ENCODE measurements at places on chromosomes 11 and 22. TPM values are rescaled to one million over a fixed set of nuclear protein-coding genes. Genes with fewer than 3 reads are reported as not detected.

AQP11 gene
- total RNA-seq = 2.0 TPM

TBX1 gene
- total RNA-seq = 4.4 TPM

PANX3 gene
- not detected for total RNA-seq

RTN4R gene
- total RNA-seq = 12.4 TPM

OR2AG1 gene
- total RNA-seq = not detected

PSMC3 gene
- total RNA-seq = 193 TPM

PATZ1 gene
- 21.2 TPM for total RNA-seq

SEC14L6 gene
- not detected for total RNA-seq

OR6T1 gene
- total RNA-seq = not detected

FGF19 gene
- 0.09 TPM for total RNA-seq

CNGA4 gene
- 0.07 TPM for total RNA-seq

KCNQ1OT1 gene
- 0.03 TPM for total RNA-seq

NCF4 gene
- total RNA-seq = 0.33 TPM

MUC2 gene
- 0.11 TPM for total RNA-seq

DGKZ gene
- total RNA-seq = 44.0 TPM

ZNF280B gene
- 1.7 TPM for total RNA-seq

VPREB1 gene
- total RNA-seq = not detected

RASD2 gene
- total RNA-seq = 0.80 TPM

DGCR6 gene
- 1.8 TPM for total RNA-seq

SAA1 gene
- 1.6 TPM for total RNA-seq

CST6 gene
- total RNA-seq = not detected

CATSPER1 gene
- 1.8 TPM for total RNA-seq

SAA4 gene
- total RNA-seq = not detected

OR52N4 gene
- total RNA-seq = not detected

OR51B4 gene
- total RNA-seq = not detected

DRD4 gene
- total RNA-seq = 0.24 TPM

OLFML1 gene
- not detected for total RNA-seq

KRTAP5-10 gene
- not detected for total RNA-seq

SOX10 gene
- not detected for total RNA-seq

TECTA gene
- total RNA-seq = 0.02 TPM

Measured in A549 treated with GW870086 at 1 μM for 4 hours (cell line).